ENCODE measurements at places on chromosomes 12 and 14.

GRCh38 chr12:50505675-50506530, 1.1 kb downstream of the DIP2B start:
- no peak for DNase-seq

- DNase-seq, result no peak
These were observed 45.5 kb downstream of the TBX5 start for GRCh38 chr12:114360485-114360884.

DNA sequence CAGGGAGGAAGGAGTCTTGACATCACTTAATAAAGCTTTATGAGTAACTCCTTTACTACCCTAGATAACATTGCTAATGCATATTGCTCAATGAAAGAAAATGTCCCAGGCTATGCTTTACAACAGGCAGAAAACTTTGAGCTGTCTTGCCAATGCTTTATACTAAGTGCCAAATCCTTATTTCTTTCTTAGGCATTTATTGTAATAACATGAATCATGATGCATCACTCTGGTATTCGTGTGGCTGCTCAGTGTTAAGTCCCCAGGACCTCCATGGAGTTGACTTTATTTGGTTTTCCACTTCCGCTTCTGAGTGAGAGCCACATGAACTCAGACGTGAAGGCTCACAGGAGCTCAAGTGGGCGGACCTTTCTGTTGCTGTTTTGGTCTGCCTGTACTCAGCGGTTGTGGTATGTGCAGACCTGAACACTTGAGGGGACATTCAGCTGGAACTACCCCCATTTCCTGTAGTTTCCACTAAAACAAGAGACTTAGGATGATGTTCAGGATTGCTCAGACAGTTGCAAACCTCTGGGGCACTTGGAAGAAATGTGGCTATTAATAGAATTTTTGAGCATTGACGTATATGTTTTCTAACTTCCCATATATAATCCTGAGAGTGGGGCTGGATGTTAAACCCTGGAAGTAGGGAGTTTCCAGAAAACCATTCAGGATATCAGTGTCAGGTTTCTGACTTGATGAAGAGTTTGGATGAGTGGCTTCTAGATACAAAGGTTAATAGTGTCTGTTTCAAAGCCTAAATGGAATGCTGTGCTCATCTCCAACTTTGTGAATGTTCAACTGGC, 258.6 kb downstream of the MSRB3 start:
- no peak for DNase-seq

- no peak for DNase-seq
These were observed 126.6 kb downstream of the KSR2 start for GRCh38 chr12:117842220-117842619.

DNA sequence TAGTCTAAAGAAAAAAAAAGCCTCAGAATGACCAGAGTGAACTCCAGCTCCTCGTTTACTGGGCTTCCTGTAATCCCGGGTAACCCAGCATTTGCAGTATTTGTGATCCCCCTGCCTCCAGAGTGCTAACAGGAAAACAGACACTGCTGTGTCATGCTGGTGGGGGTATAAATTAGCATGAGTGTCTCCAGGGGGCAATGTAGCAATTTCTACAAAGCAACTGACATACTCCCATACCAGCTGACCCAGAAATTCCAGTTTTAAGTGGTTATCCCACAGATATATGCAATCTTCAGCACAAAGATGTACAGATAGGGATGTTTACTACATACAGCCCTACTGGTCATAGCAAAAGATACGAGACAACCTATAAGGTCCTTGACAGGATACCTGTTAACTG, 18.8 kb downstream of the TTC7B start:
- DNase-seq, result no peak

GRCh38 chr14:45679853-45680252, 426.9 kb upstream of the MIS18BP1 start:
- DNase-seq, result no peak

DNA sequence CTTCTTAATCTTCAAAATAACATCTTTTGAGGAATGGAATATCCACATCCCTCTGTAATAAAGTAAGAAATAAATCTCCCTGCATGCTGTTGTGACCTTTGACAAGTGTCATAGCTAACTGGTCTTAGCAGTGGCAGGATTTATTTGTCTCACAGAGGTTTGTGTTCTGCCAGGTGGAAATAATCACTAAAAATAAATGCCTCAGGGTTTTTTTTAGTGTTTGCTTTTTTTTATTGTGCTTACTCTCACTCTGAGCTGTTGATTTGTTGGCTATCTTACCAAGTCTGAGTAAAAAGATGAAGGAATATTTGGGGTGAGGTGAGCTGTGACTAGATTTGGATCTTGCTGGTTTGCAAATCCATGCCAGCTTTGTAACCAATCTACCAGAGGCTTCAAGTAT, 285.4 kb downstream of the ALG10B start:
- DNase-seq, result no peak

GRCh38 chr14:98233656-98234055, 1038.3 kb downstream of the BCL11B start:
- DNase-seq, result no peak

GRCh38 chr12:26721800-26722199, 111.2 kb downstream of the ITPR2 start:
- DNase-seq, result no peak

GRCh38 chr14:99854831-99855230, 61.6 kb downstream of the EML1 start:
- no peak for DNase-seq

DNA sequence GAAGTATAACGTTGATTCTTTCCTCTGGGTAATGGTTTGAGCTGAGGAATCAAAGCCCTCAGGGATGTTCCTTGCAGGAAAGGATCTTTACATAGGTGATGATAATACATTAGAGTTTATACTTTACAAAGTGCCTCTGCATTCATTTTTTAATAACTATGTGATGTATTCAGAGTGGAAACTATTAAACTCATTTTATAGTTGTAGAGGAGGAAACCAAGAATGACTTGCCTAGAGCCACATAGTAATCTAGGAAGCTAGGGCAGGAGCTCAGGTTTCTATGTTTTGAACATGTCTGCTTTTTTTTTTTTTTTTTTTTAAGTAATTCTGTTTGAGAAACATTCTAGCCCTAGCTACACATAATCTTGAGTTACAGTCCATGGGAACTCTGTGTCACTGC, 117.3 kb downstream of the TXNDC16 start:
- no peak for DNase-seq

GRCh38 chr12:70576341-70577282, 60.6 kb downstream of the PTPRB start:
- peak; percentile 10 for DNase-seq

GRCh38 chr14:91780452-91780851, 48.6 kb upstream of the CATSPERB start:
- no peak for DNase-seq

- DNase-seq, result no peak
These were observed 3.2 kb downstream of the SIX4 start for GRCh38 chr14:60720962-60721325.

DNA sequence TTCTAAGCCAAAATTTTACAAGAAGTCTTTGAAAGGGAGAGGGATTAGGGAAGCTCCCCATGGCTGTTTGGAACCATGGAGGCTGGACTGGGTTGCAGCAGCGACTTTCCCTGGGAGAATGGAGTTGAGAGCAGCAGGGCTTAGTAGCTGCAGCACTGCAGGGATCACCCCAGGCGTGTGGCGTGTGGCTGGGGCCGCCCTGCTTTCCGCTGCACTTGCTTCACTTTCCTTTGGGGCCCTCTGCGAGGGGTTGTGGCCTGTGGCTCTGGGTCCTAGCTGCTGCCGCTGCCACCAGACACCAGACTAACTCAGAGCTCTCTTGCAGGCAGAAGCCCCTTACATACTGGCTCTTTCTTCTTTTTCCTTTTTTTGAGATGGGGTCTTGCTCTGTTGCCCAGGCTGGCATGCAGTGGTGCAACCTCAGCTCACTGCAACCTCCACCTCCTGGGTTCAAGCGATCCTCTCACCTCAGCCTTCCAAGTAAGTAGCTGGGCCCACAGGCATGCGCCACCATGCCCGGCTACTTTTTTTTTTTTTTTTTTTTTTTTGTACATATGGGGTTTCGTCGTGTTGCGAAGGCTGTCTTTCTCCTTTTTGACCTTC, 25.4 kb downstream of the CCDC62 start:
- no peak for DNase-seq

GRCh38 chr14:64726585-64726890, 22.3 kb downstream of the PLEKHG3 start:
- DNase-seq, result no peak

DNA sequence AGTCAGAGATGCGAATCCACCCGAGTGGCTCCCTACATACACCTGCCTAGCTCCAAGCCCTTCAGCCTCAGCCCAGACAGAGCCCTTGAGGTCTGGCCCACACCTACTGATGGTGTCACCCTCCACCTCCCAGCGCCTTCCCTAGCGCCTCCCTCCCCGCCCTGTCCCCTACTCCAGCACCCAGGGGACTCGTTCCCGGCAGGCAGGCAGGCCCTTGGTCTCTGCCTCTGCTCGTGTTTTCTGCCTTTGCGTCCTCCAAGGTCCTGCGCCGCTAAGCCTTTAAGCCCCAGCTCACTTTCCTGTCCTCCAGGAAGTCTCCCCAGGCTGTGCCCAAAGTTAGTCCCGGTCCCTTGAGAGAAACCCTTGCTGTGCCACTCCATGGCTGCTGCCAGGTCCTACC, 12.7 kb downstream of the INF2 start:
- DNase-seq, result no peak

DNA sequence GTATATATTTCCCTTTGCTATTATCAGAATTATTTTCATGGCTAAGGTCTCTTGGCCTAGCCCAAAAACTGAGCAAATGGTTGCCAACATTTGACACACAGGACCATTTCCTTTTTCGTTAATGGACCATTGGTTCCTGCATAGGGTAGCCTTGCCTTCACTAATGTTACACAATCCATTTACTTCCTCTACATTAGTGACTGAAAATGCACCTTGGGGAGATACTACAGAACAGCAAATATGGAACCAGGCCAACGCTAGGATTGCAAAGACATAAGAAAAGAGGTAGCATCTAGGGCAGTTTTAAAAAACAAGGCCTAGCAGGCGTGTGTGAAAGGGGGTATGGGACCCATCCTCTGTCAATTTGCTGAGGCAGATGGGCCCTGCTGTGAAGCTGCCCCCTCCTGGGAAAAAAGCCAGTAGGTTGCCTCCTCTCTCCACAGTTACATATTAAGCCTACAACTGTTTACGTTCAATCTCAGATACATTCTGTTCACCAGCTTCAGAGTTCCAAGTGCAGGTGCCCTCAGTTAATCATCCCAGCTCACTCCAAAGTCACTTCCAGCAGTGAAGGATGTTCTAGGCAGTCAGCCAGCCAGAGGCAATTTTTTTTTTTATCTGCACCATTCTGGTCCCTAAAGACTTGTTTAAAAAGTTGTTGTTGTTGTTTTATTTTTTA, 15.0 kb downstream of the AQP6 start:
- no peak for DNase-seq

DNA sequence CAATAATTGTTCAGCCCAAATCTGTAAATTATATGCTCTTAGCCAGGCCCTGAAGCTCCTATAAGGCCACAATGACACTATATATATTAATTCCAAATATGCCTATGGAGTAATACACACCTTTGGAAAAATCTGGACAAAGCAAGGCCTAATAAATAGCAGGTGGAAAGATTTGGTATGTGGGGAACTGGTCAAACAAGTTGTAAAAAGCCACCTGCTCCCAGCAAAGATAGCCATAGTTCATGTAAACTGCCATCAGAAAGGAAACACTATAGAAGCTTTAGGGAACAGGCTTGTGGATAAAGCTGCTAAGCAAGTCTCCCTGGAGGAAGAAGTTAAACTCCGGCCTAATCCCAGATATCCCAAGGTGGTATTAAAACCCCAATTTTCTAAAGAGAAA, 29.7 kb downstream of the PRMT8 start:
- DNase-seq, result no peak

DNA sequence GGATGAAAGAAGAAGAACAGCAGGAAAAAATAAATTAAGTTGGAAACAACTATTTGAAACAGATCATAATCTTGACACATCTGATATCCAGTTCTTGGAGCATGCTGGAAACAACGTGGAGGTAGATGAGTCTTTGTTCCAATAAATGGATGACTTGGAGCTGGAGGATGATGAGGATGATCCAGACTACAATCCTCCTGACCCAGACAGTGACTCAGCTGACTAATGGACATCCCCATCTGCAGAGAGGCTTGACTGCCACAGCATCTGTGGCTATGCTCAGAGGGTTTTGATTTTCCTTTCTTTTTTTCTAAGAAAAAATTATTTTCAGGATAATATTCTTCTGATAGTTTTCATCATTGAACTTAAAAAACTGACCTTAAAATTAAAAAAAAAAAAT, 6.2 kb upstream of the ZDHHC17 start:
- no peak for DNase-seq

DNA sequence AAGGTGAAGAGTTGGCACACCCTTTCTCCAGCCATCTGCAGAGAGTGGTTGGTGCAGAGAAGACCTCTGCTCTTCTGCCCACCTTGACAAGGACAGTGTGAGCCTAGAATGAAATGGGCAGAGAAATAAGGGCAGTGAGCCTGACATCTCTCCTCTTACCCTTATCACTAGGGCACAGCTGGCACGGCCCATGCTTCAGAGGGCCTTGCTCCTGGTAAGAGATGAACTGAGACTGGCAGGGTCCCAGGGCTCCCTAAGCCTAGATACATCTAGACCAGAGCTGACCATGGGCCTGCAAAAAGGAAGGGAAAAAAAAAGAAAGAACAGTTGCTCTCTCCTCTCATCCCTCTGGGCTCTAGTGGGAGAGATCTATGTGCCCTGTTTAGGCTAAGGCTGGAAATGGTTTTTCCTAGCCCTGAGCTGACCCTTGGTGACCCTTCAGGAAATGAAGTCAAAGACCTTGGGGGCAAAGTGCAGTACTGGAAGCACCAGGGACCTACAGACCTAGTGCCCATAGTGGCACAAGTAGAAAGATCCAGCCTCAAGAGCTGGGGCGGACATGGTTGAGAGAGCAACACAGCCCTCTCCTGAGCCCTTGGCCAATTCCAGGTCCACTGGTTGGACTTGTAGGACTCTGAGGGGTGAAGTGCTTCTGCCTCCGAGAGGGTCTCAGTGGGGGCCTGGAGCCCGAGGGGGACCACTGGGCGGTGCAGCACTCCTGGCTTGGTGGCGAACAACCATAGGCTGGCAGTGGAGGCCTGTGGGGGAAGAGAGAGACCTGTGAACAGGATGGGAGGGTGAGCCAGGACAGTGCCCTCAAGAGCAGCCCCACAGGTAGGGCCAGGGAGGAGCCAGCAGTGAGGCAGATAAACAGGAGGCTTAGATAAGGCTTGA, 22.0 kb downstream of the PRPF40B start:
- no peak for DNase-seq
